ENCODE measurements at places on chromosomes 6 and 20. TPM values are rescaled to one million over a fixed set of nuclear protein-coding genes. Genes with fewer than 3 reads are reported as not detected.

GRCh38 chr20:61118429-61119224, 133.4 kb upstream of the CDH4 start:
- DNase-seq, result no peak

DNA sequence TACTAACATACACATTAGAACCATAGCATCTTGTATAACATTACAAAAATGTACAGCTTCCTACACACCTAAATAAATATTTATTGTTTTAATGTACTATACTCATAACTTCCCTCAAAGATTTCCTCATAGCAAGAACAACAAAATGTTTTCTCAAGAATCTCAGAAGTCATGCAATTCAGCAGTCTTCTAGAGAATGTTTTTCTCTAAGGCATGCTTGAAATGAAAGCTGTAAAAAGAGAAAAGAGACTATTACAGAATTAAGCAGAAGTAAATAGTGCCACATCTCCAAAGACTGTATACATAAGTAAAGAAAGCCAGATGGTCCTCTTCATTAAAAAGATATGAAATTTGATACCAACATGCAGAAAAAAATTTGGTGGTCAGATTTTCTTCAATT, 672.2 kb downstream of the EPM2A start:
- DNase-seq, result no peak

GRCh38 chr6:12602951-12603672, 113.5 kb upstream of the PHACTR1 start:
- DNase-seq, result no peak

DNA sequence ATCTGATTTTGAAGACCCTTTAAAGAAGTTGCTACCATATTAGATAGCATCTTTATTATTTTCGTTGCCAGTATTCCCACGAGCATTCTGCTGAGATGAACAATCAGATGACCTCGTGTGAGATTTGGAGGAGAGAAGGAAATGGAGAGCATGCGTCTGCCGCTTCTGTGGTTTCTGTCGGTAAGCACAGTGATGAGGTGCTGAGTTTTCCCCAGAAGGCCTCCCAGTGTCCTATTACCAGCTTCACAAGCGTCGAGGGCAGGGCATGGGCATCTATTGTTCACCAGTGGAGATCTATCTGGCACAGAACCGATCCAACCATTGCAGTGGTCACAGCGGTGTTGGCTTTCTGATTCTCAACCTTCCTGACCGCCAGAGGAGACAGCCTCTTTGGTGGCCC, 29.4 kb downstream of the TRAF3IP2 start:
- DNase-seq, result no peak

DNA sequence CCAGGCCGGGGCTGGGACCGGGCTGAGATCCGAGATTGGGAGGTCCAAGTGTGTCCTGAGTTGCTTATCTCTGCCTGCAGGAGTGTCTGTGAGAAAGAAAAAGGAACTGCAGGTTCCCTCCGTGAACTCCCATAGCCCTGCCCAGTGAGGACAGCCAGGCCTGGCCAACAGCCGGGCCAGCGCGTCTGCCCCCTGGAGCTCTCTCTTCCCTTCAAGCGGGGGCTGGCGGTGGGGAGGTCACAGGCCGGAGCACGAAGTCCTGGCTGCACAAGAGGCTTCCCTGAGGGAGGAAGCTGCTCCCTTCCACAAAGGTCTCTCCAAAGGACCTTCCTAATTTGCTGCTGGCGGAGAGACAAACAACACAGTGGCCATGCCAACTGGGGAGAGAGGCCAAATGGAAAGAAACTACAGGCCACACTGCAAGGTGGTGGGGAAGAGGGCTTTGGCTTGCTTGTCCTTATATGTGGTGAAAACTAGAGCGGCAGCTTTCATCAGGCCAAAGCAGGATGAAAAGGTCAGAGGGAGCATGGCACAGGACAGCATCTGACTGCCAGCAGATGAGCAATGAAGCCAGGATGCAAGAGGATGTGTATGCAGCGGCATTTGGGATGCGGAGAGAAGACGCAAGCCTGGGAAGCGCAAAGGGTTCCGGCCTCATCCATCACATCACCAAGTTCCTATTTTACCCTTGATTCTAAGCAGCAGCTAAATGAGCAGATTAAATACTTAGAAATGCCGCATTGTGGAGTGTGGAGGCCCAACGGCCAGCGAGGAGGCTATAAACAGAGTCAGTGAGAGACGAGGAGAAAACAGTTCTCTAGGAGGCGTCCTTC, 260.0 kb downstream of the ERMARD start:
- no peak for DNase-seq

- DNase-seq, result no peak
Observed at GRCh38 chr6:160117137-160117536, 4.5 kb upstream of the SLC22A1 start.

GRCh38 chr20:61295682-61296628, 43.9 kb downstream of the CDH4 start:
- DNase-seq, result no peak

DNA sequence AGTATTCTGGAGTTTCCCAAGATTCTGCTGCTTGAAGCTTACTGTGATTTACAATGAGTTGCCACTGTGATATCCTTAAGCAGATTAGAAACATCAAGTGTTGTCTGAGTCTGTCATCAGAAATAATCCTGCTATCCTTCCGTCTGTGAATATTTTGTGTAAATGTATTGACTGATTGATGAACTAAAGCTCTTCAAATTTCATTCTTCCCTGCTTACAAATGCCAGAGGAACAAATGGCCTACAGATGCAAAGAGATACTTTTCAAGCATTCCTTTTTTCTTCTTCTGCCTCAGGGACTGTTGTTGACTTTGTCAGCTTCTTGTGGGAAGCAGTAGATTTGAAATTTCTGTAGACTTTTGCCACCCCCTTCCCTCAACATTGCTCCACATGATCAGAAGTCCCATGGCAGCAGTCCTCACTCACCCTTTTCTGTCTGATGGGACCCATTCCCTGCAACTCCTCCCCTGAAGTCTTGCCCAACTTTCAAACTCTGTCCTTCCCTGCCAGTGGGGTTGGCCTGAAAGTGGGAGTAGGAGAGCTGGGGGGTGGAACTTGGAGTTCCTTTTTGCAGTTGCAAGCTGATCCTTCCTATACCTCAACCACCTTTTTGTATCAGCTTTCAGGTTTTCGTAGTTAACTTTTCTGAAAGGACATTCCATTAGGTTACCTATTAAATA, 38.5 kb upstream of the MLIP start:
- DNase-seq, result no peak

DNA sequence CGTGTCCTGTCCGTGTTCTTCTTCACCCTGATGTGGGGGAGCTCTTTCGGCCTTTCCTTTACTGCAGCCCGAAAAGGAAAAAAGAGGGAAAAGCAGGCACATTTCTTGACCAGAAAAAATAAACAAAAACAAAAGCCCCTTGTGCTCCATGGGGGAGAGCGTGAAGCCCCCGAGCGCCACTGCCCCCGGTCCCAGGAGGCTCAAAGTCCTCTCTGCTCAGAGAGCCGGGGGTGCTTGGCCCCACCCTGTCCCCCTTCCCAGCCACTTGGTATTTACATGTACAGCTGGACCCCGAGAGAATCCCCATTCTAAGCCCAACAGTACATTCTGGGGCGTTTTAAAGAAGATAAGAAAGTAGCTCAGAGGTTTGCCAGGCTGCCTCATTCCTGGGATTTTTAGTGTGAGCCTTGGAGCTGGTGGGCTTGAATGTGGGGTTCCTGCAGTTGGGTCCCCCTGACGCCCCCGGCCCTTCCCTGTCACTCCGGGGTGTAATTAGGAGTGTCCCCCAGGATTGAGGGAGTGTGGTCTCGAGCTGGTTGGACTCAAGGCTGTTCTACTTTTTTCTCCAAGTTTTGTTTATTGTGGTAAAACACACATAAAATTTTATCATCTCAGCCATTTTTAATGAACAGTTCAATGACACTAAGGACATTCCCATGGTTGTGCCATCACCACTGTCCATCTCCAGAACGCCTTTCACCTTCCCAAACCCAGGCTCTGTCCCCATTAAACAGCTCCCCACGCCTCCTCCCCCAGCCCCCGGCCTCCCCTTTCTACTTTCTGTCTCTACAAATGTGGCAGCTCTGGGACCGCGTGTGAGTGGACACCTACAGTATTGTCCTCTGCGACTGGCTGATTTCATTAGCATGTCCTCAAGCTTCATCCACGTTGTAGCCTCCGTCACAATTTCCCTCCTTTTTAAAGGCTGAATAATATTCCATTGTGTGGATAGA, 55.7 kb upstream of the BHLHE23 start:
- DNase-seq, result peak; percentile 31

- DNase-seq, result no peak
Observed at GRCh38 chr20:20802328-20802727, 89.9 kb upstream of the RALGAPA2 start.

DNA sequence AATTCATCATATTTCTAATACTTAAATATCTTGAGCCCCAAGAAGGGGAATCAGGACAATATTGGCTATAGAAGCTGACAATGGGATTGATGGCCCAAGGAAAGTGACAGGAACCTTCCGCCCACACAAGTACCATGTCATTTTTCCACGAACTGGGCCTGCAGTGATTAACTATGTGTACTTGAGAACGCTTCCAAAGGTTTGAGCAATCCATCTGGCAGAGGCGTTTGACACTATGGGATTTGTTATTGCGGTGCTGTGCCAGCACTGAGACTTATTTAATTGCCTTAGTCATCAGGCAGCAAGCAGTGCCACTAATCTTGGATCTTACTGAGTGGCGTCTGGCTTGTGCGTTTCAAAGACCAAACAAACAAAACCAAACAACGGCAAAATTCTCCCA, 135.6 kb upstream of the UST start:
- DNase-seq, result no peak

DNA sequence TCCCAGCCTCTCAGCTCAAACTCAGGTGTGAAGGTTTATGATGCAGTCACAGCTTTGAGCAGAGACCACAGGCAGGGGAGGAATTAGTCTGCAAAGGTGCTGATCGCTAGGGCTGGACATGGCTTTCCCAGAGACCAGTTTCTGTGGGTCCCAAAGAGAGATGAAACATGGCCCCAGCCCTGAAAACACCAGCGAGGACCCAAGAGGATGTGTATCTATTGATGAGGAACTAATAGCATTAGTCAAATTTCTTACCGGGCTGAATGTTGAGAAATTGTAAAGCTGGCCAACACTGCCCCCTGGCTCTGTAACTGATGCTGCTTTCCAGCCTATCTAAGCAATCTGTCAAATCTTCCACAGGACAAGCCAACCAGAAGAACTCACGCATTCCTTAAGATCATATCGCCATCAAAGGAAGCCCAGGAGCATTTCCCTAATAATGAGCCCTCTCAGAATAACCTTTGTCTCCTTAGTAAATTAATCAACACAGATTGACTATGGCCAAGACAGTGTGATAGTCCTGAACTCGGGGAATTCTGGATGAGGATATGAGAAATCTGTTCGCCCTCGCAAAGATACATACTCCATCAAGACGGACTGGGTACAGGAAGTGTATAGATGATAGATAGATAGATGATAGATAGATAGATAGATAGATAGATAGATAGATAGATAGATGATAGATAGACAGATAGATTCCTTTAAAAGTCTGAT, 7.8 kb upstream of the ACSS1 start:
- no peak for DNase-seq

DNA sequence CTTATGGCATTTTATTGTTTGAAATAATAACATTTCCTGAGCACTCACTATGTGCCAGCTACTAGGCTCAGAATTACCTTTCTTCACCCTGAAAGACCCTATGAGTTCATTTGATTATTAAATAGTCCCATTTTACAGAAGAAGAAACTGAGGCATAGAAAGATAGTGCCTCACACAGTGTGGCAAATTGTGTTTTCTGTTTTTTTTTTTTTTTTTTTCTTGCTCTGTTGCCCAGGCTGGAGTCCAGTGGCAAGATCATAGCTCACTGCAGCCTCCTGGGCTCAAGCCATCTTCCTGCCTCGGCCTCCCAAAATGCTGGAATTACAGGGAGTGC, 59.7 kb upstream of the PTPN1 start:
- no peak for DNase-seq

DNA sequence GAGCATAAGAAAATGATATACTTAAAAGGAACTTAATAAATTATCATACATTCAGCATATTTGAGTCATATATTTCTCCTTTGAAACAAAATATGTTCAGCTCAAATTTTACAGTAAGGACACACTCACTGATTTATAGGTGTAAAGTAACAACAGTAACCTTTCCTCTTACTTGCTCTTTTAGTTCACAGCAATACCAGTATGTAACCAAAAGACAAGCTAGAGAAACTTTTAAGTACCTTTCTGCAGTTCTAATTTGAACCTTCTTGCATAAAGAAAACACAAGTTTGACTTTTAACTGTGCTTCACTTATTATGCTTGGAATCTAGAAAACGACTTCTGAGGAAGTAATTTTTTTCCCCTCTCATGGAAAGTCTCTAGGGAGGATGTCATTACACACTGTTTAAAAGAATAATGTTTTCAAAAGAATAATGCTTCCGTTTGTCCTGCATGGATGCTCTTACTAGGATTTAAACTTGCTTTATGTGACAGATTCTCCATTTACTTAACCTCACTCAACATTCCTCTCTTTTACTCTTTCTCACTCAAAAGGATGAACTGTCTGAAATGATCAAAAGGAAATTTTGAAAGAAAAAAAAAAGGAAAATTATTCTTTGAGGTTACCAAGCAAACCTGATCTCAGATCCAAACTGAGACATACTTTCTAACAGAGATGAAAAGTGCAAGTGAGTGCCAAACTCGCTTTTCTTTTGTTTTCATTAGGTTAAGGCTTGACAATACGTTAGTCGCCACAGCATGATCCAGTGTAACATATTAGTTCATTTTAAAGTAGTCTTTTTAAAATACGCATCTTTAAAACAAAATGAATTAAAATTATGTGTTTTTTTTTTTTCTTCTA, 22.4 kb upstream of the CALHM6 start:
- no peak for DNase-seq

DNA sequence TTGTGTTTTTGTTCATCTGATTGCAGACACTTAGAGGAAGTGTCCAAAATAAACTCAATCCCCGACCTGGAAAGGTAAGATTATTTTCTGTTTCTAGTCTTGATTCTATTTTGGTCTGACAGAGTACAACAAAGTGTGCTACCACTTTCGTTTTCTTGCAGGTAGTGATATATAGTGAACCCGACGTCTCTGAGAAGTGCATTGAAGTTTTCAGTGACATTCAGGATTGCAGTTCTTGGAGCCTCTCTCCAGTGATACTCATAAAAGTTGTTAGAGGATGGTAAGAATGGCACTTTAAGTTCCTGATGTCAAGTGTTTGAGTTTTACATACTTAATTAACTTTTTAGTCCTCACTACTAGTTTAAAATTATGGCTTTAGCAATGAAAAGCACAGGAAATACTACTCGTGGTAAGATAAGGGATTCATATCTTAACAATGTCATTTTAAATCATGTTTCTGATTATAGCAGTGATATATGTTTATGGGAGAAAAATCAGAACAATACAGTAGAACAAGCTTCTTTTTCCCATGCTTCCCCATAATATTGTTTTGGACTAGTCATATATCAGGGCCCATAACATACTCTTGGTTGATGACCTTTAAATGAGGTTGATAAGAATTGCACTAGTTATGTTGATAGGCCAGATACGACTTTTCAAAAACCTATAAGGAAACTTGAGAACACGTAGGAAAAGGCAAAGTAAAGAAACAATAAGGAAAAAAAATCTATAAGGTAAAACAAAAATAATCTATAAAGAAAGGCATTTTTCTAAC, 104.0 kb downstream of the RTN4IP1 start:
- no peak for DNase-seq

The ORC3 gene
- 16.6 TPM for total RNA-seq

The CTCFL gene
- not detected for total RNA-seq

The ISM1 gene
- total RNA-seq, result 8.4 TPM

The FAXC gene
- 4.3 TPM for total RNA-seq

The NMBR gene
- total RNA-seq, result not detected

The PRRT1 gene
- total RNA-seq, result 1.2 TPM

The HACE1 gene
- 11.5 TPM for total RNA-seq

The CD109 gene
- 25.0 TPM for total RNA-seq

The DCDC2 gene
- 5.6 TPM for total RNA-seq

All from lower lobe of right lung (tissue), 2 donors.